Neural progenitor cell (in vitro differentiated cells): ENCODE measurements at places on chromosomes 12 and 14. TPM values are rescaled to one million over a fixed set of nuclear protein-coding genes. Genes with fewer than 3 reads are reported as not detected.

CD163L1 gene
- total RNA-seq, result 0.22 TPM in 1 of 2 replicates, not detected in the other

TSHR gene
- not detected in 2 replicates for total RNA-seq

TEX22 gene
- total RNA-seq, result 0.84 TPM in 1 of 2 replicates, not detected in the other

IFNG-AS1 gene
- total RNA-seq, result not detected in 2 replicates

SIX4 gene
- total RNA-seq, result 28.8 and 32.9 TPM in 2 replicates

- no peak for DNase-seq
These were observed 166.7 kb downstream of the RAD51B start for GRCh38 chr14:67986131-67986841.

DNA sequence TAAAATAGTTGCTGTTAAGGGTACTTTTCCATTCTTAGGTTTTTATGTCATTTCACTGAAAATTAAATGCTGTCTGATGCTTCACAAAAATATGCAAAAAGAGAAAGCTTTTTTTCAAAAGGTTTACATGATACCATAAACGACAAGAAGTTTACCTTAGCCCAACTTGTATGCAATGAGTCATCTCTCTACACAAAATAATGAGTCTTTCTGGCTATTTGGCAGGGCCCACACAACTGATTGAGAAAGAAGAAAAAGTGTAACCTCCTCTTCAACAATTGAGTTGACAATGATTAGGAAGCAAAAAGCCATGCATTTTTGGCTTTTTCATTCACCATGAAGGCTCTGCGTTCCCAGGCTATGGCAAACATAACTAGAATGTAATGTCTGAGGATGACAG, 165.4 kb upstream of the CPNE8 start:
- no peak for DNase-seq

DNA sequence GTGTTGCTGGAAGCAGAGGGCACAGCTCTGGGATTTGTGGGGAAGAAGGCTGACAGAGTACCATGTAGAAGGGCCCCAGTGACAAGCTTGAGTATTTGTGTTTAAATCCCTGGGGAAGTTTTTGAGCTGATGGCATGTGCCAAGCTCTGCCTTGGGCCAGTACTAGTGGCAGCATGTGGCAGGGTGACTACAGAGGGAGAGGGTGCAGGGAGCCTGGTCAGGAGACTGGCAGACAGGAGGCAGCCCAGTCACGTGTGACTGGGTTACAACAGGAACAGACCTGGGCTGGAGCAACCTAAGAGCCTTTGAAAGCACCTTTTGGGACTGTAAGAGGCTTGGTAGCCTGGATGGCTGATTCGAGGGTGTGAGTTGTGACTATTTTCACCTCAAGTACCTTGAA, 112.1 kb downstream of the TSPAN9 start:
- no peak for DNase-seq

DNA sequence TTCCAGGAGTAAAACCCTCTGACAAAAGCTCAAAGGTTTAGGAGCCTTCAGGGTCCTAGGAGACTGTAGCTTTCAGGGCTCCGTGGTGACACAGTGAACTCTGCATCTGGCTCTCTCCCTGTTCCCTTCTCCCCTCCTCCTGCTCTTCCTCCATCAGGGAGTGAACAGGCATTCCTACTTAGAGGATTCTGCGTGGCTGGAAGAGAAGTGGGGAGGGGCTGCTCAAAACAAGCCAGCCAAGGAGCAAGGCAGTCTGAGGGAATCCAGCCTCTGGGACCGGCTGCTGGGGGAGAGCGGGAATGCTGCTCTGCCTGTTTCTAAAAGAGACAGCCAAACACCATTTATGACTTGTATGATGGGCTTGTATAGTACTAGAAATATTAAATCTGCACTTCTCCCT, 49.5 kb downstream of the RBMS2 start:
- peak; percentile 60 for DNase-seq

DNA sequence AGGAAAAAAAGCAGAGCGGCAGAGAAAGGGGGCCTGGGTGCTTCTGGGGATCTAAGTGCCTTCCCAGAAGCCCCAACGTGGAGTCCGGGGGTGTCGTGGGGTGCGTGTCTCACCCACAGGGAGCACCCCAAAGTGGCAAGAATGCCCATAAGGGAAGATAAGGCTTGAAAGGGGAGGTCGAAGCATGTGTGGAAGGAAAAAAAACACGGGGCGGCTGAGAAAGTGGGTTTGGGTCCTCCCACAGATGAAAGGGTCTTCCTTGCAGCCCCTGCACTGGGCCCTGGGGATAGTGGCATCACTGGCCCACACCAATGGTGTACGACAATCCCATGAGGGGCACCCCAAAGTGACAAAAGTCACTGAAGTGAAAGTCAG, 275.5 kb downstream of the ALG10 start:
- no peak for DNase-seq
